ENCODE measurements at places on chromosomes 7 and 10.

DNA sequence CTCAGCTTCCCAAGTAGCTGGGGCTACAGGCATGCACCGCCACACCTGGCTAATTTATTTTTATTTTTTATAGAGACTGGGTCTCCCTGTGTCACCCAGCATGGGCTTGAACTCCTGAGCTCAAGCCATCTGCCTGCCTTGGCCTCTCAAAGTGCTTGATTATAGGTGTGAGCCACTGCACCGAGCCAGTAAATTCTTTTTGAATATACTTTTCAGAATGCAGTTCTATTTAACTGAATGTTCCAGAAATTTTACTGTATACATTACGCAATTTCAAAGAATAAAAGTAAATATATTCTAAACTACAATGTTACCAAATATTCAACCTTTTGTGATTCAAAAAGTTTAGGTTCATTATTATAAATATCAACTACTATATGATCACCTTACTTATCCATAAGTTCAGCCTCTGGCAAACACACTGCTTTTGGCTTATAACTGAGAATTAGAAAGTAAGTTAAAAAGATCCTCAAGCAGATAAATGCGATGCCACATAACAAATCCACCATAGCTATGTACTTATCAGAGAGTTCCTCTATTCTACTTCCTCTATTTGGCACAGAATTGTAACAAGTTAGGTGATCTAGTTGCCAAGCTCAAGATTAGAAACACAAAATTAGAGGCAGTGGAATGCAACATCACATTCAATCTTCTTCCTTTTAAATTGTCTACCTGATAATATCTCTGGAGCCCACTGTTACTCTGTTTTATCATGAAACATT is 118.2 kb downstream of the ANK3 start:
- DNase-seq = no peak

GRCh38 chr7:17651341-17651740 is 289.0 kb downstream of the SNX13 start:
- DNase-seq = no peak

DNA sequence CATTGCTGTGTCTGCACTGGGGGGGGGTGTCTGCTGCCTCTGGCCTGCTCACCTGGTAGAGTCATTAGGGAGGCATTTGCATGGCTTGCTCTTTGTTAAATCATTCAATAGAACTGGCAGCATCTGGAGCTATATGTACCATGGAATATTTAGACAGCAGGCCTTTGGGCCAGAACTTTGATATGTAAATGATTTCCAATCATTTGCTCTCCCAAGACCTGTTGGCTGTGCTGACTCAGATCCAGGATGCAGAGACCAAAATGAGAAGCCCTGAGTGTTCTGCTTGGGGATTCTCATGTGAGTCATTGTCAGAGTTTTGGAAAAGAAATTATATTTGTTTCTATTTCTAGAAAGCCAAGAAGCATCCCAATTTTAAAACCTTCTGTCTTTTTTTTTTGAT is 257.6 kb upstream of the IGFBP3 start:
- no peak for DNase-seq

DNA sequence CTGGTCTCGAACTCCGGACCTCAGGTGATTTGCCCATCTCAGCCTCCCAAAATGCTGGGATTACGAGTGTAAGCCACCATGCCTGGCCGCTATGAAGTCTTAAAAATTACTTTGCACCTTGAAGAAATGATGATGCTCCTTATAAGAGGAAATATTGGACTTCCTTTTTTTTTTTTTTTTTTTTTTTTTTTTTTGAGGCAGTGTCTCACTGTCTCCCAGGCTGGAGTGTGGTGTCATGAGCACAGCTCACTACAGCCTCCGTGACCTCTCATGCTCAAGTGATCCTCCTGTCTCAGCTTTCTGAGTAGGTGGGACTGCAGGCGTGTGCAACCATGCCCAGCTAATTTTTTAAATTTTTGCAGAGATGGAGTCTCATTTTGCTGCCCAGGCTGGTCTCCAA is 65.3 kb downstream of the KMT2E start:
- DNase-seq = no peak

- DNase-seq = no peak
These were observed 94.5 kb downstream of the RELN start for GRCh38 chr7:103894656-103895596.

DNA sequence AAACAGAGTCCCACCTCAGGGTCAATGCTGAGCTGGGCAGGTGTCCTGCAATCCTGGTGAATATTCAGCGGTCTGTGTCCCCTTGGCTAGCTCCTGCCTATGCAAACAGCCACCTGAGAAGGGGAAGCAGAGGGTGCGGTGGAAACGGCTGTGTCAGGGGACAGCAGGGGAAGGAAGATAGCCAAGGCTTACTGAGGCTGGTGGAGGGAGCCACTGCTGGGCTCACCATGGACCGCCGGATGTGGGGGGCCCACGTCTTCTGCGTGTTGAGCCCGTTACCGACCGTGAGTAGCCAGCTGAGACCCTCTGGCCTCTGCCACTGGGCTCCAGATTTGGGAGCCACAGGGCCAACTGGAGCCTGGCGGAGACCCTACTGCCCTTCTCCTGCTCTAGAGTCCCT is at the start of gene GHRHR:
TSS of gene GHRHR (plus strand) at position 112 of the 400 bp plus-strand sequence. CDS start at position 228, 116 bp downstream.
- no peak for DNase-seq

DNA sequence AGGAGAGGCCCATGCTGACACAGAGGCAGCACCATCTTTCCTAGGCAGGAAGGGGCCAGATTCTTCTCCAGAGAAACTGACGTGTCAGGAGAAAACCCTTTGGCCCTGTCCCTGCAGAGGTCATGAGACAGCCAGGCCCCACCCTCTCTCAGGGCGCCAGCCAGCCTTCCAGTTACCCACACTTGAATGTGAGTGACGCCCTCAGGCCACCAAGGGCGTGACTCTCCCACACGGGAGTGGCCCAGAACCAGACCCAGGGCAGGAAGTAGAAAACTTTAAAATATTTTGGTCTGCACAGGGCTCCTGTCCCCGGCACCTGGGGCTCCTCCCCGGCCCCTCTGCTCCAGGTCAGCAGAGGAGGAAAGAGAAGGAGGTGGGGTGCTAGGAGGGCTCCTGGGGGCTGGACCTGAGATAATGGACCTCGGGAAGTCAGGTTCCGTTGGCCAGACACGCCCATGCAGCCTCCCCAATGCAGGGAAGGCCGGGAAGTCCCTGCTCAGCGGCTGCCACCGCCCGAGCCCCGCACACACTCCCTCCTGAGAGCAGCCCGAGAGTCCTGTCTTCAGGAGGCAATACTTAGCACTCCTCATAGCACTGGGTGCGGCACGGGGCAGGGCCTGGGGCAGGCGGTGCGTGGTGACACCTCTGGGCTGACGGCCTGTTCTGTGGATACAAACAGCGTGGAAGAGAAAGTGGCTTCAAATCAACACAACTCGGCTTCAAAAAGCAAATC is 67.0 kb upstream of the CFAP46 start:
- no peak for DNase-seq

GRCh38 chr7:141072548-141073172 is 1.2 kb upstream of the TMEM178B start:
- DNase-seq = peak; percentile 68

DNA sequence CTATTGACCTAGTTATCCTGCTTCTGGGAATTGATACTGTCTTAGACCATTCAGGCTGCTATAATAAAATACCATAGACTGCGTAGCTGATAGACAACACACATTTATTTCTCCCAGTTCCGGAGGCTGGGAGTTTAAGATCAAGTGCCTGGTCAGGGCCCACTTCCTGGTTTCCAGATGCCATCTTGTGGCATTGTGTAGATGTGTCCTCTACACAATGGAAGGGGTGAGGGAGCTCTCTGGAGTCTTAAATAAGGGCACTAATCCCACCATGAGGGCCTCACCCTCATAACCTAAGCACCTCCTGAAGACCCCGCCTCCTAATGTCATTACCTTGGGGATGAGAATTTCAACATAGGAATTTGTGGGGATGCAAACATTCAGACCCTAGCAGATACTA is 62.4 kb downstream of the SLC35B4 start:
- DNase-seq = no peak

DNA sequence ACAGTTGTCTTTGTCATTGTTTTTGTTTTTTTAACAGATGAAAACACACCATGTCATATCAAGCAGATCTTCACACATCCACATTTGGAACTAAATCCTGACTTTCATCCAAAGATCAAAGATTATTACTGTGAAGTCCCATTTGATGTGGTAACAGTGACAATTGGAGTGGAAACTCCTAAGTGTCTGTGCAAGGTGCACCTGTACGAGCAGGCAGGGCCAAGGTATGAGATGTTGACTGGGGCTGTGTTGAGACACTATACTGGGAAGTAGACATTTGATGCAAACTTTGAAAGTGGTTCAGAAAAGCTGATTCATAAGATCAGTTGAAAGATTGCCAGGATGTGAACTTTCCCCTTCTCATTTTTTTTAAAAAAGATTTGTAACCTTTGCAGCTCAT is 152.3 kb downstream of the CPED1 start:
- no peak for DNase-seq

DNA sequence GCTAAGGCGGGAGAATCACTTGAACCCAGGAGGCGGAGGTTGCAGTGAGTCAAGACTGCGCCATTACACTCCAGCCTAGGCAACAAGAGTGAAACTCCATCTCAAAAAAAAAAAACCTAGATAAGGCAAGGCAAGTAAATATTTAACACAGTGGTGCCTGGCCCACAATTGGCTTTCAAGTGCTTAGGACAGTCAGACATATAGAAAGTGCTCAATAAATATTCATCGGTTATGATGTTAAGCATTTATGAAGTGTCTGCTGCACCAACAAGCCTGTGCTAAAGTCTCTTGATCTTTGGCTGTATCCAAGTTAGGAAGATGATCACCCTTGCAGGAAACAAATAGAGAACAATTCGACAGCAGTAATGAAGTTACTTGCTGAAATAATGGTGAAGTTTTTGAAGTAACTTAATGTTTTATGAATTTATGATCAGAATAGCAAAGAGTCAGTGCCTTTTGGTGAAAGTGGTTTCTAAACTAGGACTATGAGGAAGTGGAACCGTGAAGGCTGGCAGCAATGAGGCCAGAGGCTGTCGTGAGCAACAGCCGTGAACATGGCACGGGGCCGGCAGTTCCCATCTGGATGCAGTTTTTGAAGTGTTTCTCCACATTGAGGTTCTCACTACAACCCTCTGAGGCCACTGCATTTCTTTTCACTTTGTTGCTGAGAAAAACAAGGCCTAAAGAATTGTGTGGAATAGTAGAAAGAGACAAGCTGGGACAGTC is 48.1 kb upstream of the GATA3 start:
- no peak for DNase-seq

DNA sequence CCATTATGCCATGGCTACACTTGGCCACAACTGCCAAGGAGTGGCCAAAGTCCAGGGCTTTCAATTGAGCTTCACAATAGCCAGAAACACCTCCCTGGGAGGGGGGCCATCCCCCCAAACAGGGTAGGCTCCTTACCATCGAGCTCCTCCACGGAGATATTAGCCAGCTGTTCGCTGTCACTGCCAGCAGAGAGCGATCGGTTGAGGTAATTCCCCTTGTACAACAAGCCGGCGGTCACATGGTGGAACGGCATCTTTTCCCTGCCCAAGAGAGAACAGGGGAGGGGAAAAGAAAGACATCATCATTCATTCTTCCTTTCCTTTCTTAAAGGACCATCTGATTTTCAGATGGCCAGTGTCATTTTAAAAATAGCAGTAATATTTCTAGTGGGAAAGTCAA is 133.6 kb downstream of the CALN1 start:
- no peak for DNase-seq

GRCh38 chr10:26499426-26499825 is 61.3 kb downstream of the APBB1IP start:
- DNase-seq = no peak

DNA sequence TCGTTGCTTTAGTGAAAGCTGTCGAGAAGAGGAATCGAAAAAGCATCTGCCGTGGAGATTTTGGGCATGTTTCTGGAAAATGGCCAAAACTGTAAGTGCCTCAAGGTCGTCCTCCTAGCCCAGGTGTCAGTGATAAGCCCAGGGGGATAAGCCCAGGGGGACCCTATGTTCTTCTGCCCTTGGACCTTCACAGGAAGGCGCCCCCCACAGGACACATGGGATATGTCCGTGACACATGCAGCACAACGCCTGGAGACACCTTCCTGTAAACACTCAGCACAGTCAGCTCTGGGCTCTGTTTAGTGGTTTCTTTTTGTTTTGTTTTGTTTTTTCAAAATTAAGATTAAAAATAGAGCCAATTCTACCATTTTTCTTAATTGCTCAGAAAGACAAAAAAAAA is 272.7 kb downstream of the KLF6 start:
- DNase-seq = no peak

- no peak for DNase-seq
These were observed 812.2 kb downstream of the GRM8 start for GRCh38 chr7:126440542-126440941.

GRCh38 chr7:40570223-40570622 is 435.4 kb downstream of the SUGCT start:
- DNase-seq = no peak

GRCh38 chr7:81366546-81366945 is 403.3 kb downstream of the HGF start:
- no peak for DNase-seq

GRCh38 chr7:157520249-157520648 is 183.4 kb downstream of the DNAJB6 start:
- peak; percentile 19 for DNase-seq

DNA sequence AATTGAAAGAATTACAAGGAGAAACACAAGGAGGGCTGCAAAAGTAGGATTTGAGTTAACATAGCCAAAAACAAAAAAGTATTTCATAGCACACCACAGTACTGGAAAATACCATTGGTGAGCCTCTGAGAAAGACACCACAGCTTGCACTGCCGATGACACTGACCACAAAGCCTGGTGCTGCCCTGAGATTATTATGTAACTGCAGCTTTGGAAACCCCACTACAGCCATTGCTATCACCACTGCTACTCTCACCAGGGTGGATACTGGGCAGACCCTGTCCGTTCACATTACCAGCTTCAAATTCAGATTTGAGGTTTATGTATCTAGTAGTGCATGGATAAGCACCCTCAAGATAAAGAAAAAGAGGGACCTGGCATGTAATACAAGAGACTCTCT is 1246.7 kb upstream of the SORCS1 start:
- no peak for DNase-seq

GRCh38 chr7:47588704-47589225 is 6.9 kb upstream of the TNS3 start:
- DNase-seq = no peak

DNA sequence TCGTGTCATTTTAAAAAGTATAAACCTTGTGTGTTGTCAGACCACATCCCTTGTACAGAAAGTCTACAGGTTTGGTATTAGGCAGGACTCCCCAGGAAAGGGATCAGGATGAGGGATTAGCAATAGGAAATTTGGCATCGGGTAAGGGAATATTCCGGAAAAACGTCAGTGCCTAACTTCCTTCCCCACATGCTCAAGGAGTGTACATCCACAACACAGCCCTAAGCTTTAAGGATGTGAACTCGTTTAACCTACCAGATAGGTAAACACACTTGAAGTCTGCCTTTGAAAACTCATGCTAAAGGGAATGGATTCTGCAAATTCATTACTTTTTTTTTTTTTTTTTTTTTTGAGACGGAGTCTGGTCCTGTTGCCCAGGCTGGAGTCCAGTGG is 194.9 kb downstream of the SKIDA1 start:
- no peak for DNase-seq
